SK-N-SH treated with all-trans-retinoic acid at 6 μM for 48 hours (cell line): ENCODE measurements at places on chromosomes 11 and 22.

DNA sequence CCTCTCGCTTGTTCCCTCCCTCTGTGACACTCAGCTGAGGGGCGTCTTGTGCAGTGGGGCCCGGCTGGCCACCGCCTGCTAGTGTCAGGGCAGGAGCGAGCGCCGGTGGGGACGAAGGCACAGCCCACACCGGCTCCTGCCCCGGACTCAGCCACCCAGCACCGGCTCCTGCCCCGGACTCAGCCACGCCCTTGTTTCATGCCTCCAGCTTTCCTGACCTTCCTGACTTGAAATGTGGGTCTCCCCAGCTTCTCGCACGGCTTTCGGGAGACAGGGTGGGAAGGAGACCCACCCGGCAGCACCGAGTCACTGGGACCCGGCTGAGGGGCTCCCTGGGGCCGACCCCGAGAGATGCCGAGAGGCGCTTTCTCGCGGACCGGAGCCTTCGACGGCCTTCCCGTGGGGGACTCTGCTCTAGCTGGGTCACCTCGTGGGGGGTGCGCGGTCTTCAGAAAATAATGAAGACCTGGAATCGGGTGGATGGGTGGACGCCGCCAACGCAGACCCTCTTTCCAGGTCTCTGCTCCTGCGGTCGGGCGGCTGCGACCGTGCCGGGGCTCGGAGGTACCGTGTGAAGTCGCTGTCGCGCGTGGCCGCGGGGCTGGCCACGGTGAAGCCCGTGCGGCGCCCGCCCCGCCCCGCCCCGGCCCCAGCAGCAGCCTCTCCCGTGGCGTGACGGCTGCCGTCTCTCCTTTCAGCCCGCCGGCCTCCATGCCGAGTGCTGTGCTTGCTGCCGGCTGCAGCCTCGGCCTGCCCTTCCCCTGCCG, 10.2 kb downstream of the GLB1L2 start:
- ATAC-seq = no peak

- peak; percentile 74 for ATAC-seq
Measured at GRCh38 chr11:4044976-4045646, 49.5 kb upstream of the RRM1 start.

DNA sequence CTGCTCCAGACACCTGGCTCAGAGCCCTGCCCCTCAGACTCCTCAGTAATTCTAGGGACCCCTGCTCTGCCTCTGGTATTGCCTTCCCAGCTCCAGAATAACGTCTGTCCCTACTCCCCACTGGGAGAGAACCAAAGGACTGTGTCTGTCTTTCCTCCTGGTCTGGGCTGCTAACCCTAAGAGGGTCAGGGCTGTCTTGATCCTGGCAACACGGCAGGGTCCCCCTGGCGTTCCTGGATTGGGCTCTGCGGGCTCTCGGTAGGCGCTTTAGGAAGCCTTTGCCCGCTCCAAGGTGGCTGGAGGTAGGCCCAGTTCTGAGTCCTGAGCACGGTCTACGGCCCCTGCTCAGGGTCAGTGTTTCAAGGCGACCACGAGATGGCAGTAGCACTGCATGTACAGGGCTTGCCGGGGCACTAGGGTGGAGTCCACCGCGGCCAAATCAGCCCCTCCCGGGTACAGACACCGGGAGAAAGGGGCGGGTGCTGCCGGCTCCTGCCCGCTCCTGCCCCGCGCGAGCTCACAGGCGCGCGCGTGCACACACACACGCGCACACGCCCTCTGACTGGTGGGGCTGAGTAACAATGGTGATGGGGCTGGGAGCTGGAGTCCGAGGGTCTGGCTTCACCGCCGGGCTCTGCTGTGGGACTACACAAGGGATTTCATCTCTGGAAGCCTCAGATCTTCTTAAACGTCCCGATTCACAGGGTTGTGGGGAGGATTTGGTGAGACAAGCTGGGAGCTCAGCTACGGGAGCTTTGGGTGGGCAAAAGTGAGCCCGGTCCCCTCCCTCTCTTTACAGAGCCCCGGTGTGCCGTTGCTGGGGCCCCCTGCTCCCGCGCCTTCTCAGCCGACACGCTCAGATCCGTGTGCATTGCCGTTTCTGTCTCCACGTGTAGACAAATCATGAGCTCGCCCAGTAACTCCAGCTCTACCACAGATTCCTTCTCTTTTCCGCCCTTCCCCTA, 30.1 kb upstream of the HMOX1 start:
- ATAC-seq = peak; percentile 96

GRCh38 chr11:95095858-95096587, 6.4 kb downstream of the ENDOD1 start:
- ATAC-seq = peak; percentile 64

DNA sequence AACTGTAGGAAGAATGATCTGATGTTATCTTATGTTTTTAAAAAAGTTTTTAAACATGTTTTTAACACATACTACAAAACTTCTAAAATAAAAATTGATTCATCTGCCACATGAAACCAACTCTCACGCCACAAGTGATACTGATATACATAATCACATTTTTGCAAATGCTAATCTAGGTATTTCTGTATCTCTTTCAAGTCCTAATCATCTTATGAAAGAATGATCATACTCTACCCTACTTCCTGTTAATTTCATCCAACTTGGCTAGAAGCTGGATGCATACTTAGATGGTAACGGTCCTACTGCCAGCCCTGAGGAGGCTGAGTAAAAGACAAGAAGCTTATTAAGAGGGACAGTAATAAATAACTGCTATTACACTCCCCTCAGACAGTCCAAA, 19.2 kb downstream of the THAP12 start:
- no peak for ATAC-seq

DNA sequence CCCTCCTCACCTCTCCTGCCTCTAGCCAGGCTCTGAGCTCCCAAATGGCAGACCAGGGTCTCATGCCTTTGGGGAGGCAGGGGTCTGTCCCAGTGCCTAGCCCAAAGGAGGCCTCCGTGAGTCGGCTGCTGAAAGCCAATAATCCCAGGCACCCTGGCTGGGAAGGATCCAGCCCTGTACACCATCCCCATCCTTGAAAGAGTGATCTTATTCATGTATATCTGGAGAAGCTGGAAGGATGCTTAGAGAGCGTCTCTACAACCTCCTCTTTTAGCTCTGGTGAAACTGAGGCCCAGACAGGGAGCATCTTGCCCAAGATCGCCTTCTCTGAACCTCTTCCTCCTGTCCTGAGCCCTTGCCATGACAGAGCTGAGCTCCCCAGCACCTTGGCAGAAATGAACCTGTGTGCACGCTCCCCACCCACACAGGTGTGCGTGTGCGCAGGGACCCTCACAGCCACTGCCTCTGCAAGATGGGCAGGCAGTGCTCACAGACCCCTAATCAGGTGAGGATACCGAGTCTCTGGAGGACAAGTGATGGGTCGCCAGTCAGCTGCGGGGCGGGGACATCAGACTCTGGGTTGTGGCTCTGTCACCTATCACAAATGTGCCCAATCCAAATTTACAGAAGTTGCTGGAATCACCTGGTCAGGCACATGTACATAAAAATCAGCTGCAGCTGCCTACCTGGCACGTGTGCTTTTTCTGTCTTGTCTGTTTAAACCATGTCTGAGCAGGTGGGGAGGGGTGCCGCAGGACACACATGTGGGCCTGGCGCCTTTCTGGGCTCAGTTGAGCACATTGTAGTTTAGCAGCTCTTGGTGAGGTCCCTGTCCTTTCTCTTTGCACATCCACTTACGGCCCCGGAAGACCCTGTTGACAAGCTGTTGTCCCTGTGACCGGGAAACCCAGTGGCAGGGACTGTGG, 49.3 kb upstream of the WNT7B start:
- no peak for ATAC-seq

GRCh38 chr11:61347916-61348461, 13.7 kb downstream of the CYB561A3 start:
- no peak for ATAC-seq

DNA sequence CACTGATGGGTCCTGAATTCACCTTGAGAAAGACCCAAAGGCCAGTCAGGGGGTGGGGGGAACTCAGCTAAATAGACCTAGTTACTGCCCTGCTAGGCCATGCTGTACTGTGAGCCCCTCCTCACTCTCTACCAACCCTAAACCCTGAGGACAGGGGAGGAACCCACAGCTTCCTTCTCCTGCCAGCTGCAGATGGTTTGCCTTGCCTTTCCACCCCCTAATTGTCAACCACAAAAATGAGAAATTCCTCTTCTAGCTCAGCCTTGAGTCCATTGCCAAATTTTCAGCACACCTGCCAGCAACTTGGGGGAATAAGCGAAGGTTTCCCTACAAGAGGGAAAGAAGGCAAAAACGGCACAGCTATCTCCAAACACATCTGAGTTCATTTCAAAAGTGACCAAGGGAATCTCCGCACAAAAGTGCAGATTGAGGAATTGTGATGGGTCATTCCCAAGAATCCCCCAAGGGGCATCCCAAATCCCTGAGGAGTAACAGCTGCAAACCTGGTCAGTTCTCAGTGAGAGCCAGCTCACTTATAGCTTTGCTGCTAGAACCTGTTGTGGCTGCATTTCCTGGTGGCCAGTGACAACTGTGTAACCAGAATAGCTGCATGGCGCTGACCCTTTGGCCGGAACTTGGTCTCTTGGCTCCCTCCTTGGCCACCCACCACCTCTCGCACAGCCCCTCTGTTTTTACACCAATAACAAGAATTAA, 2.4 kb upstream of the TTC36 start:
- ATAC-seq = no peak

GRCh38 chr22:35839841-35840301, 122.2 kb downstream of the APOL5 start:
- ATAC-seq = peak; percentile 46

- no peak; the same call in 2 of the 3 replicates for ATAC-seq
Measured at GRCh38 chr11:134412203-134413042, at the start of gene B3GAT1. B3GAT1 (minus strand) TSS chr11:134412242; CDS start chr11:134387659, 24,583 bp downstream.

GRCh38 chr11:130478204-130478701, 29.8 kb downstream of the ADAMTS15 start:
- ATAC-seq = peak; percentile 86

DNA sequence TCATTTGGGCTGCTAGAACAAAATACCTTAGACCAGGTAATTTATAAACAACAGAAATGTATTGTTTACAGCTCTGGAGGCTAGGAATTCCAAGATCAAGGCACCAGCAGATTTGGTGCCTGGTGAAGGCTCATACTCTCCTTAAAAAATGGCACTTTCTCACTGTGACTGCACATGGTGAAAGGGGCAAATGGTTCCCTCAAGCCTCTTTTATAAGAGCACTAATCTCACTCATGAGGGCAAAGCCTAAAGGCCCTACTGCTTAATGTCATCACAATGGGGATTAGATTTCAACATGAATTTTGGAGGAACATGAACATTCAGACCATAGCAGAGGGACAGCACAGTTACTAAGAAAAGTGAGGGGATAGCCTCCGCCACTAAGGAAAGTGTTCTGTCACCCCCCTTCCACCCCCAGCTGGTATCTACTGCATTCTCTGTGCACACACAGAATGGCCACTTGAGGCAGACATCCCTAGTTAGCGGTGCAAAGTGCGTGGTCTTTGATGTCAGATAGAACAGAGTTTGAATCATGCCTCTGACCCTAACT, 47.2 kb upstream of the CEP295 start:
- ATAC-seq = peak; percentile 75

GRCh38 chr11:129115652-129116586, 76.2 kb downstream of the ARHGAP32 start:
- ATAC-seq = peak; percentile 92

GRCh38 chr22:38244106-38244505, 28.7 kb downstream of the TMEM184B start:
- ATAC-seq = no peak

DNA sequence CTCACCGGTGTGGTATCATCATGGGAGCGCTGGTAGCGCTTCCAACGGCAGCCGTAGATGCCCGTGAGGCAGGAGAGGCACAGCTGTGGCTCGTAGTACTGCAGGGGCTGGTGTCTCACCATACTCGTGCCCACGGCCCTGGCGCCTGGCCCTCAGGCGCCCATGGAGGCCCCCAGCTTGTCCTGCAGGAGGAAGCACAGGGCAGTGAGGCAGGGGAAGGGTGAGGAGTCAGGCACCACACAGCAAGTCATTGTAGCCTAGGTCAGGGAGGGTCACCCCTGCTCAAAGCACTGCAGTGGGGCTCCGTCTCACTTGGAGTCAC, 44.6 kb upstream of the KLHL35 start:
- ATAC-seq = no peak

DNA sequence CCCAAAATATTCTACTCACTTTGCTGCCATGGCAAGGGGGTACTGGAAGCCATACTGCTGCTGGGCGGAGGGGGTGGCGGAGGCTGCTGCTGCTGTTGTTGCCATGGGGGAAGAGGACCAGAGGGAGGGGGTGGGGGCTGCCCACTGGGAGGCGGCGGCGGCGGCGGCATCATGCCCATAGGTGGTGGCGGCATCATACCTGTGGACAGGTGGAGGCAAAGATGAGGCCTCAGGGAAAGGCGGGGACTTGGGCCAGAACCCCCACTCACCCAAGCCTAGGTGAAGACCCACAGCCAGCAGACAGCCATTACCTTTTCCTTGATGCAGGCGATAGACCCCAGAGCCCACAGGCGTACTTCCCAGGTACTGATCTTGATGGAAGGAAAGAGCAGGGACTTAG, 7.1 kb upstream of the PYGM start:
- no peak for ATAC-seq

DNA sequence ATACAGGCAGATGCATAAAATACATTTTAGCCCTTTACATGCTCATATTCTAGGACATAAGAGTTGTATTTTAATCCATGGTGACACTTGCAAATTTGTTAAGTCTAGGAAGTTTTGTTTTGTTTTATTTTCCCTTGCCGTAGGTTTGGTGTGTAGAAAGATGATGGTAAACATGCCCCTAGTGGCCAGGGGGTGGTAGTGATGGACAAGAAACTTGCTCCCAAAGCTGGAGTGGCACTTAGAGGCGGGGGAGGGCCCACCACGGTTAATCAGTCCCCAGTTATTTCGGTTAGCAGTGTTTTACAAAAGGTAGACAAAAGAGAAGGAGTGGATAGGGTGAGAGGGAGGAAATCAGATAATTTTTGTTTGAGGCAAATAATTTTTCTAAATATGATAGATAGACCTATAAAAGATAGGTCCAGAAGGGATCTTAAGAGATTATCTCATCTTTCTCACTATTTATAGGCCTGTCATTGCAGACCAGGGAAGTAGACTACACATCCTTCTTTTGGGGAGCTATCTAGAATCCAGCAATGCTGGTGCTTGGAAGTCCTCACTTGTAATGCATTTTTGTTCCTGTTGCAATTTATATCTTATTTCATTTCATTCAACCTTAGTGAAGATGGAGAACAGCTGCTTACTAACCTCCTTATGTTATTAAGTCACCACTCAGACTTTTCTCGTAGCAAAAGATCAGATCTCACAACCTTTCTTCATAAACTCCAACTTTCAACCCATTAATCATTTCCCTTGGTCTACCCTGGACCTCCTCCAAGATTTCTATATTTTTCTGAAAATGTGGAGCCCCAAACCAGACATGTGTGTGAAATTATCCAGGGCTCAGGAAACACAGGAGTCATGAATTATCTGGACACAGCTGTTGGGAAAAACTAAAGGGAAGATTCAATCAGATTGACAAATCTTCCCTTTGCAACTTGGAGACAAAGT, 5.9 kb upstream of the BDNF start:
- ATAC-seq = peak; percentile 63
